ENCODE measurements at places on chromosomes 4 and X.

GRCh38 chr4:143986180-143986579, 33.0 kb downstream of the GYPB start:
- no peak for DNase-seq

- DNase-seq, result no peak
Measured at GRCh38 chr4:57065730-57066482, 44.3 kb downstream of the IGFBP7 start.

DNA sequence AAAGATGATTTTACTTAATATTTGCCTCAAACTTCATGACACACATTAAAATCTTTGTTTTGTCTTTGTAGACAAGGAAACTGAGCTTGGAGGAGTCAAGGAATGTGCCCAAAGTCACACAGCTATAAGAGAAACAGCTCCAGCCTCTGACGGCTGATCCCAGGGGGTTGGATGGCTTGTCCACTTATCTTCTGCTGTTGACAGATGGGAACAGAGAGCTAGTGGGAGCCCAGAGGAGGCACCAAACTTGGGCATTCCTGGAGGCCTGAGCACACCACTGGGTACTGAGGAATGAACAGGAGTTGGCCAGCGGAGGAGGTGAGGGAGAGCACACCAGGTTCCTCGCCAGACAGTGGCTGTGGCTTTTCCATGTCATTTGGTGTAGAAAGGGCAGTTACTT, 56.4 kb upstream of the GPR78 start:
- no peak for DNase-seq

DNA sequence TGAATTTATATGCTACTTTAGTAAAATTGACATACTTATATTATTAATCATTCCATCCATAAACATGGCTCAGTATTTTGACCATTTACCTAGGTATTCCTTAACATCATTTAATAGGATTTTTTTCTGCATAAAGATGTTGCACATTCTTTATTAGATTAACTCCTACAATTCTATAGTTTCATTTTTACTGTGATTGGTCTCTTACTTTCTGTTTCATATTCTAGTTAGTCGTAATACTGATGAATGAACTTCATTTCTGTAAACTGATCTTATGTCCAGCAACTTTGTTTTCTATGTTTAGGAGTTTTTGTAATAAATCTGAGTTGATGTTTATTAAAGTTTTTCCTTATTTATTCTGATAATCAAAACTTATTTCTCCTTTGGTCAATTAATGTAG, 278.2 kb upstream of the CXXC4 start:
- no peak for DNase-seq

- DNase-seq, result no peak
Measured at GRCh38 chr4:1402021-1402515, 4.2 kb downstream of the NKX1-1 start.

DNA sequence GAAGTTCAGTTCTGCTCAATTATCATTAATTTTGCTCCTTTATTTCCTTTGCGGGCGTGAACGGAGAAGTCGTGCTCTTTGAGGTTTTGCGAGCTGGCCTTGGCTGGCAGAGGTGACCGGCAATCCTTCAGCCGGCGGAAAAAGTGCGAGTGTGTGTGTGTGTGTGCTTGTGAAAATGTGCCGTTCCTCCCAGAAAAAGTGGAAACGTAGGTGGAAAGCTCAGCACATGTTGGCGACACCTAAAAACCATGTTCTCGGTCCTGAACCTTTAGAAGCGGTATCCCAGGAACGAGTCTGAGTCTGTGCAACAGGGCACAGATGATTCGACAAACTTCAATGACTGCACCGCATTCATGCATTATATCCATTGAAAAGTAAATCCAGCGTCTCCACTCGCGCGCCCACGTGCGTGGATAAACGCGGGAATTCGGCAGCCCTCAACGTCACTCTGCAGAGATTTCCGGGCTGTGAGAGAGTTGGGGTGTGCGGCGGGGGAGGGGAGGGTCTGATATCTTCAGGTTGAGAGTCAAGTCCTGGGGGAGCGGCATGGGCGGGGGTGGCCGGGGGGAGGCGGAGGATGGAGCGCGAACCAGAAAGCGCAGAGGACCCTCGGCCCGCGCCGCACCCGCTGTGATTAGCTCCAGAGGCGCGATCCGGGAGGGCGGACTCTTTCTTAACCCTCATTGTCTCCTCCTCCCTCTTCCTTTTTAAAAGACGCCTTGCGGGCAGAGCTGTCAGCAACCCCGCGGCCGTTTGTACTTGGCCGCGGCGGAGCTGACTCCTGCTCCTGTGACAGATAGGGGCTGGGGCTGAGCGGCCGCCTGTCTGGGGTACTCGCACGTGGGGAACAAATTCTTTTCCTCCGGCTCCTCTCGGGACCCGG, at the start of gene SHISA3:
Gene SHISA3, plus strand, starts transcription at position 737 of the 883 bp plus-strand sequence. CDS start 569 bp downstream, outside the sequence.
- DNase-seq, result no peak

GRCh38 chrX:12563121-12563520, 228.1 kb upstream of the PRPS2 start:
- no peak for DNase-seq

DNA sequence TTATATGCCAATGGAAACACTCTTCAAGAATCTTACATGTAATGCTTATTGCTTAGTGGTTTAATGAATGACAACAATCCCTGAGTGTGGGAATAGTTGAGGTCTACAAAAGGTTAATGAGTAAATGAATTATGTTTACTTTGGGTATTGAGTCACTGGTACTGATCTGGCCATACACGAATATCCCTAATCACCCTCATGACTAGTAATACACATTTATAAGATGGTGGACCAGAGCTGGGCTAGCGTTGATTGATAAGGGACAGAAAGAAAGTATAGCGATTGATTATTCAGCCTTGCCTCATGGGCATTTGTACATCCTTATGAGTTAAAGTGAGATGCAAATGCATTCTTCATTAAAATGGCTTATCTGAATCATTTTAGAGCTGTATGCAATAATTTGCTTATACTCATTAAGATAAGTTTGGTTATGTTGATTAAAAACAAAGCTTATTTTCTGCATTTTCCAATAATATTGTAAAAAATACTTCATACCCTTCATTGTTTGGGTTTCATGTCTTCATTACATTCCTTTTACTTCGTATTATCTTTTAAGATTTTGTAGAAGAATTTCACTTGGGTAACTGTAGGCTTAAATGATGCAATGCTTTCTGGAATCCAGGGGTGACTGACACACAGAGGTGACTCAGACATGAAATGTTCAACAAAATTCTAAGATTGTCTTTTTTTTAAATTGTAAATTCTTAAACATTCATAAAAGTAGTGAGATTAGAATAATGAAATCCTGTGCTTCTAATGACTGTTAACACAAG, 47.4 kb downstream of the FGF2 start:
- DNase-seq, result no peak

- no peak for DNase-seq
Measured at GRCh38 chrX:74492720-74493201, 71.5 kb downstream of the SLC16A2 start.

DNA sequence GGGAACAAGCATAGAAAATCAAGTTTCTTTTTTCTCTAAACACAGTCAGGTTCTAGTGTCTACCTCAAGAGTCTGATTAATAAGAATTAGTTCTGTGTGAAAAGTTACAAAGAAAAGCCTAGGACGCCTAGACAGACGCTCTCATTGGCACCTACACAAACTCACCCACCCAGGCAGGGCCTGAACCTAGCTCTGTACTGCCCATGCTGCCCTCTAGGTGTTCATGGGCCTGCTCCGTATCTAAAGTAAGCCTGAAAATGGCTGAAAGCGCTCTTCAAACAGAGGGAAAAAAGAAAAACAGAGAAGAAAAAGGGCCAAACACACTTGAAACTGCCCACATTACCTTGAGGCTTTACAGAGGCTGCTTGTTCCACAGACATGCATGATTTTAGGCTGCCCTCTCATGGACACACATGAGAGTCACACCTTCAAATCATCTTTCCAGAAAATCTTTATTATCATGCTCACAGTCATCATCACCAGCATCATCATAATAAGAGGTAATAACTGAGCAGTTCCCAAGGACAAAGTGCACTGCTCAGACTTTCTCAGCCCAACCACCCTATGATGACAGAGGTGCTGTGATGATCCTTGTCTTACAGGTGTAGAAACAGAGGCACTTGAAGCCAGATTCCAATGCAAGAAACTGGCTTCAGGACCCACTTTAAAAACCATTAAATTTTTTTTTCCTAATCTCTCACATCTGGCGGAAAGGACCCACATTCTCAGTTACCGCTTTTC, 49.6 kb downstream of the MAP7D2 start:
- DNase-seq, result no peak

GRCh38 chr4:176084769-176085168, 19.1 kb downstream of the WDR17 start:
- DNase-seq, result no peak

- no peak for DNase-seq
Measured at GRCh38 chrX:13852001-13852695, 35.3 kb upstream of the GPM6B start.

- no peak for DNase-seq
Measured at GRCh38 chr4:98544141-98544817, 114.1 kb downstream of the TSPAN5 start.

GRCh38 chr4:176539785-176540175, 220.0 kb downstream of the SPCS3 start:
- DNase-seq, result no peak

GRCh38 chr4:38133711-38134480, 173.7 kb downstream of the PTTG2 start:
- DNase-seq, result no peak

GRCh38 chrX:24080704-24081103, 25.9 kb downstream of the EIF2S3 start:
- no peak for DNase-seq

GRCh38 chrX:133175162-133175561, 43.0 kb downstream of the TFDP3 start:
- DNase-seq, result no peak

- DNase-seq, result no peak
Measured at GRCh38 chrX:9482837-9483236, 18.0 kb downstream of the TBL1X start.

DNA sequence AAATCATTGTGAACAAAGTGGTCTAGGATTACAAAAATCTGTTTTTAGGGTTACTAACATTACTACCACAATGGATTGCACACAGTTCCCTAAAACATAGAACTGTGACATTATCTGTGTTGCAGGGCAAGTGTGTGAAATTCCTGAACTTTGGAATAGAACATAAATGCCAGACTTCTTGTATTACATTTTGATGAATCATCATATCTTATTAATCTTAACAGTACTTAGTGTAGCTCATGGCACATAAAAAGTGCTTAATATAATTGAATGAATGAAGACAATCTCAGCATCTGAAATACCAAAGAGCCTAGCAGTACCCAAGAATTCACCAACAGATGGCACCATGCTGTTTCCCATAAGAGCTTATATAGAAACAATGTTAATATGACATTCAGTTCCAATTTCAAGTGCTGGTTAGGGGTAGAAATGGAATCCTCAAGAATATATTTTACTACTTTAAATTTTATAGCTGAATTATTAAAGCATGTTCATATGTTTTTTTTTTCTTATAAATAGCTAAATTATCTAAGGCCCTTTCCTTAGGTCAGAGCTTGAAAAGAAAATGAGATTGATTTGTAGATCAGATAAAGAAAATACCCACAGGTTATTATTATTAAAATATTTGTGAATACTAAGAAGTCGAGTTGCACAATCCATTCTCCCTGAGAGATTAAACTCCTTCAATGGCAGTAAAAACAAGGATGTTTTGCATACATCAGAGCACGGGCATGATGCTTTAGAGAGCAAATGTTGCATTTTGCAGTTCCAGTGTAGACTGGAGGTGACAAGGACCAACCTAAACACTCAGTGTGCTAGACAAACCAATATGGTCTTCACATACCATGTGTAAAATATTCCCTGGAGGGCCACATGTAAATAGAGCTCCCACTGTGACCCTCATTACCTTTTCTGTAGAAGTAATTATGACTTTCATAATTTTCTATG, 25.7 kb upstream of the SHISA3 start:
- DNase-seq, result no peak

- no peak for DNase-seq
Measured at GRCh38 chr4:57614257-57614932, 504.2 kb upstream of the IGFBP7 start.

- peak; percentile 54 for DNase-seq
Measured at GRCh38 chr4:25439918-25440477, 62.9 kb downstream of the ANAPC4 start.

DNA sequence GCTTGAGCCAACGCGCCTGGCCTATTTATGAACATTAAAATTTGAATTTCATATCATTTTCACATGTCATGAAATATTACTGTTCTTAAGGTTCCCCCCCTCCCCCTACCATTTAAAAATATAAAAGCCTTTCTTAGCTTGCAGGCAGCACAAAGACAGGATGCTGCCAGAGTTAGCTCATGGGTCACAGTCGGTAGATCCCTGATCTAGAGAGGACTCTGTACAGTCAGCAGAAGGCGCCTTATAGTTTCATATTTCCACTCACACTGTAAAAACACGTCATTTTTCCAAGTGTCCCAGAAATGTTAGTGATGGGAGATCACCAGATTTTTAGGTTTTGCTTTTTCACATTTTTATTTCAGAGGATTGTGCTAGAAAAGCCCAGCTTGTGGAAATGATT, 12.2 kb downstream of the NOCT start:
- no peak for DNase-seq

DNA sequence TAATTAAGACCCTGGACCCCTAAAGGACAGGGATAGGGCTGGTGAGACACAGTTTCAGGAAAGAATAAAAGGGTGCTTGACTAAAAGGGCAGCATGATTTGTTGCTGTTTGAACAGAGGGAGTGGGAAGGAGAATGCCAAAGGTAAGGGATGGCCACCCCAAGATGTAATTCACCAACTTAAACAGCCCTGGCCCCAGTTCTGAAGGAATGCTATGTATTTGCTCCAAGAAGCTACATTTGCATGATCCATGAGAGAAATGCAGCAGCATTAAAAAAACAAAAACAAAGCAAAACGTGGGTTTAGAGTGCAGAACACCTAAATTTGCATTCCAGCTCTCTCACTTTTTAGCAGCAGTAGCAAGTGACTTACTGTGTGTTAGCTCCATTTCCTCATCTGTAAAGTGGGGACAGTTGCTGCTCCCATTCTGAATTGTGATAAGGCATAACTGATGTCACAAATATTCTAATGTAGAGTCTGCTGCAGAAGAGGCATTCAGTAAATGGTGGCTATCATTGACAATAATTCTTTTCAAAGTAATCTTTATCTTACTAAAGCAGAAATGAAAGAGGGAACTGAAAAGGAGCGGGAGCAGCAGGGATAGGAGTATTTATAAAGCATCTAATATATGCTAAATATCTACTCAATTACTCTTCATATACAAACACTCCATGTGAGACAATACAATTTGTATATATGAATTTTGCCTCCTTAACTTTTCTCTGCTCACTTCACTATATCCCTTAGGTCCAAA, 115.8 kb downstream of the PPARGC1A start:
- DNase-seq, result no peak

DNA sequence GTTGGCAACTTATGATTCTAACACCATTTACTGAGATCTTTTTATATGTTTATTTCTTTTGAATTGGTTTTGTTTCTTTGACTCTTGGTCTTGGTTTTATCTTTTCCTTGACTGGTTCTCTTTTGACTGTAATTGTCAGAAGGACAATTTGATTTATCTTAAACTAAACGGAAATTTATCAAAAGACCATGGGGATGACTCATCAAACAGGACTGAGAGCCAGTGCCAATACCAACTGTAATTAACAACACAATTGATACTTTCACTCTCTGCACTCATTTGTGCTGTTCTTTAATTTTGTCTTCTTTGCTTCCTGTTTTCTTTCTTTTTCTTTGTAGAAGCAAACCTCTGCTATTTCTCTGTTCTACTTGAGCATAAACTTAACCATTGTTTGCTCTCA, 776.8 kb downstream of the CCSER1 start:
- DNase-seq, result no peak

GRCh38 chr4:7649741-7650531, 215.2 kb upstream of the PSAPL1 start:
- no peak for DNase-seq

GRCh38 chr4:45082101-45082500, 355.7 kb upstream of the GNPDA2 start:
- DNase-seq, result no peak

GRCh38 chr4:56680266-56680665, 830 bp downstream of the HOPX start:
- DNase-seq, result no peak
